Prostate gland (tissue), 2 donors: ENCODE measurements at places on chromosomes 2 and 18.

DNA sequence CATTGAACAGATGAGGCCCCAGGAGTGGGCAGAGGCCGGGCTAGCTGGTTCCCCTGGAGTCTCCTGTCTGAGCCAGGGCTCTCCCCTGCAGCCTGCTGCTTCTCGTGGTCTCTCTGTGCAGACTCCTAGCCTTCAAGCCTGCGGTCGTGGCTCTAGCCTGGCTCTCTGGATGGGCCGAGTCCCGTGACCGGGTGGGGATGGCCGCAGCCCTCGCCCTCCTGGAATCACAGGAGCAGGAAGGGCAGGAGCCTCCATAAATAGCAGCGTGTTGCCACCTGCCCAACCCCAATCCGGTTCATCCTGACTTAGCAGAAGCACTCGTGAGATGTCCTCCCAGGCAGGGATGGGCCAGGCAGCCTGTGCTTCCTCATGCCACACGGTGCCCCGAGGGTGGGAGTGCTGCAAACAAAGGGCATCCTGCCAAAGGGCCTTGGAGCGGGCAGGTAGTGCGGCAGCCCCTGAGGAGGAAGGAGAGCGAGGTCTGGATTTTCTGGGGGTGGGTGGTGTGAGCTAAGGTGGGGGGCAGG, 43.9 kb downstream of the FOSL2 start:
- peak; percentile 88 for DNase-seq

- no peak for DNase-seq
Observed at GRCh38 chr2:27960237-27960912, 69.8 kb downstream of the BABAM2 start.

GRCh38 chr2:5975401-5975800, 283.2 kb downstream of the SOX11 start:
- no peak for DNase-seq

GRCh38 chr2:151305129-151305691, 15.7 kb upstream of the NMI start:
- DNase-seq = no peak

GRCh38 chr2:137964859-137965459, 686 bp downstream of the HNMT start:
- DNase-seq = no peak

GRCh38 chr2:227117852-227118251, 46.2 kb downstream of the COL4A4 start:
- DNase-seq = no peak

GRCh38 chr18:56678836-56679565, 27.8 kb downstream of the WDR7 start:
- no peak for DNase-seq
